Stimulated activated CD4-positive, alpha-beta T cell treated with anti-CD3 and anti-CD28 coated beads, Interleukin-1b, Interleukin-23, amount 100 ng/mL, for 48 hours (primary cell): ENCODE measurements at places on chromosomes 5 and 9.

DNA sequence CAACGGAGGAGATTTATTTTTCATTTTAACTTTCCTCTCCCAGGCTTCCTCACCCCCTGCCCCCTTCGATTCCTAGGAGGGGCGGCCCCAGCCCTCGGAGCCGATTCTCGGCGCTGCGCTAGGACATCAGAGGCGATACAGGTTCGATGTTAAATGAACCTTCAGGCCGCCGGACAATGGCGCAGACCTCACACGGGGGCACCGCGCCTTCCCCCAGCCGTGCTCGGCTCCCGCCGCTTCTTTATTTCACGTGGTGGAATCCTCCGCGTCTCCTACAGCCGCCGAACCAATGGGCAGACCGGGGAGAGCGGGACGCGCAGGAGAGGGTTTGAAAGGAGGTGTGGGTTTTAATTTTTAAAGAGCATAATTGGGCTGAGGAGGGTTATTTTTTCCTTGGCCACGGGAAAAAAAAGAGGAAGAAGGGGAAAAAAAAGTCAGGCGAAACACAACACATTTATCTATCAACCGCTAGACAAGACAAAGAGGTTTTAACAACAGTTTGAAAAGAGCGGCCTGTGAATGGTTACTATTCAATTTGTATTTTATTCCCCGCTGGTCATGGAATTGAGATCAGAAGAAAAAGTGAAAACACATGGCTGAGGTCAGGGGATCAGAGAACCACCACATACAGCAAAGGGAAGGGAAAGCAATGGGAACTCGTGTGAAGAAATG lies 126.8 kb downstream of the TMEM174 start:
- DNase-seq, result no peak

DNA sequence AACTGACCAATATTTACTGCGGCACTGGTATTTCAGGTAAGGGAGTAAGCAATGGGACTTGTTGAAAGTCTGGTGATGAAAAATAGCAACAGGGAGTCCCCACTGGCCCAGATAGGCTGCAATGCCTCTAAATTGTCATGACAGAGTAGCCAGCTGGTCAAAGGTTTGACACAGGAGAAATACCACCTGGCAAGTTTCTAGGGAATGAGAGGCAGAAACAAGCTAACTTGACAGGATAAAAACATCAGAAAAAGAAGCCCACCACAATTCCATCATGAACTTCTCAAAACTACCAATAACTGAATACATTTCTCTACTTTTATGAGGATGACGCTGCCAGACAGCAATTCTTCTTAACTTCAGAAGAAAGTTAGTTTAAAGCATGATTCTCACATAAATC lies 99.8 kb downstream of the STRBP start:
- DNase-seq, result no peak

GRCh38 chr9:135085830-135086546 lies 1.5 kb upstream of the OLFM1 start:
- DNase-seq, result peak; percentile 46

DNA sequence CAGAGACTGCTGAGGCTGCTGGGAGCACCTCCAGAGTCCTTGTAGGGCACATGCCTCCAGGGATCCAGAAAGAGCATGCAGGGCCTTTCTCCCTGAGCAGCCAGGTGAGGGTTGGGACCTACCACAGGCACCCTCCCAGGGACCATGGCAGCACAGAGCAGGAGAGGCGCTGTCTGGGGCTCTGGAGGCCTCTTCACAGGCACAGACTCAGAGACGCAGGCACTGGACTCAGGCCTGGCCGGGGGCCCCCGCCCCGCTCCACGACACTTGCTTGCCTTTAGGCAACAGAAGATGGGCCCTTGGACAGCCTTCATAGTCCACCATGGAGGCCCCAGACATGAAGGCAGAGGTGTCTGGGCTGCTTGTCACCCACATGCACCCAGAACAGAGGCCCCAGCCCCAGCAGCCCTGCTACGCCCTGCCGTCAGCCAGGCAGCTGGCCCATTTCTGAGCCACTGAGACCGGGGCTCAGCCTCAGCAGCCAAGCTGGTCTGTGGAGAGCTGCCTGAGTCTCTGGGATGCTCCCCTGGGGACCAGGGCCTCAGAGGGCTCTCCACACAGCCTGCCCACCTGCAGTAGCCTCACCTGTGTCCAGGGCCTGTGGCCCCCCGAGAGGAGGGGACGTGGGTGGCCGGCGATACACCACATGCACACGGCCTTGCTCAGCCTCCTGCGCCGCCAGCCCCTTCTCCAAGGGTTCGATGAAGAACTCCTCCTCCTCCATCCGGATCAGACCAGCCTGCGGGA lies 72.8 kb downstream of the ADAMTS2 start:
- DNase-seq, result no peak

GRCh38 chr5:176535101-176535663 lies 2.0 kb downstream of the RNF44 start:
- DNase-seq, result peak; percentile 40

DNA sequence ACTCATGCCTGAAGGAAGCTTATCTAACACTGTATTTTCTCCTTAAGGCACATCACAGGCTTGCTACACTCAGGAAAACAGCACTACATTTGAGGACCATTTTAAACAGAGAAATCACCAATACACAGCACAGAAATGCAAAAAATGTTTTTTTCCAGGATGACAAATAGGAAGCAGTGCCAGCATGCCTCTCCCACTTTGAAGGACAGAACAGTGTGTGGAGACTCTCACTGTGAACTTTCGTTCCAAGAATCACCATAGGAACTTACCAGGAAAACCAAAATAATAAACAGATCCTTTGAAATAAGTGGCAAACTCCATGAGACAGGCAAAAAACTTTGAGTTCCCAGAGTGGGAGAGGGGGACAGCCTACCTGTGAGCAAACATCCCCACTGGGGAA lies 217.8 kb upstream of the MAST4 start:
- DNase-seq, result no peak

DNA sequence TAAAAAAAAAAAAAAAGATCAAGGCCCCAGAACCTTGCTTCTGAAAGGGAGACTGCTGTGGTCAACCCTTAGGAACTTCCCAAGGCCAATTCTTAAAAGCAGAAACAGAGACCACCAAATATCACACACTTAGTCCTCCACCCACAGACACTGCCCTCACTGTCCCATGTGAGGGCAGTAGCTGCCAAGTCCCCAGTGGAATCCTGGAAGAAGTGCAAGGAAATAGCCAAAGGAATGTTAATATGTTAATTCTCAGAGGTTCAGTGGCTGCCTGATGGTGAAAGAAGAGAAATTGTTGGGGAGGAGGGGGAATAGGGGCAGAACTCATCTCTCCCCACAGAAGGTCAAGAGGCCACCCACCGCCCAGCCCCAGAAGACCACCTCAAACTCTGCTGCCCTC lies 23.1 kb downstream of the FSTL4 start:
- no peak for DNase-seq

GRCh38 chr5:125410537-125411070 lies 664.2 kb upstream of the ZNF608 start:
- DNase-seq, result no peak

DNA sequence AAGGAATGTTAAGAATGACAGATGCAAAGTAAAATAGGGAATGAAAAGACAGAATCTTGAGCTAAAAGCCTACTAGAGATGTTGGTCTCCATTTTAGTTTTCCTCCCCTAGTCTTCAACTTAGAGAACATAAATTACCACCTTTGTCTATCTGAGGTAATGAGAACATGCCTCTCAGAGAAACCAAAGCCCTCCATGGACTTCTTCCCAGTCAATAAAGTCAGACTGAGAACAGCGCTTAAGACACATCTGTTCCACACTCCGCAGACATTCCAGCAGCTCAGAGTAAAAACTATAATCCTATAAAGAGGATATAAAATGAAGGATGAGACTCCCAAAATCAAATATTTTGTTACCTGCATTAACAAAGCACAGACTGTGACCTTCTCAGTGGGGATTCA lies 79.2 kb downstream of the DPYSL3 start:
- DNase-seq, result no peak

DNA sequence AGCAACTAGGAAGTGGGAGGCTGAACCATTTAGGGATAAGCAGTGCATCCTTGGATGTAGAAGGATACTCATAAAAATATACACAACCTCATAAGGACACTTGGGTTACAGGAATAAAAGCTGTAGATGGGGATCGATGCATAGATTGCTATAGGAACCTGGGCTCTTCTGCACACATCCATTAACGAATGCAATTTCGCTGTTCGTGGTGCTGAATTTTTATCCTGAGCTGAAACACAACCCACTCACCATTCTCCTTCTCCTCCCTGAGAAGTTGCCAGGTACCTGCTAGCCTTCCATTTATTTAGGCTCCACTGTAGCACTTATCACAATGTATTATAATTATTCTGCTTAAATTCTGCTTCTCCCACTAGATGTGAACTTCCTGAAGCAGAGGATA lies 320.6 kb upstream of the BRINP1 start:
- DNase-seq, result no peak
